ENCODE measurements at places on chromosomes 2 and 18. TPM values are rescaled to one million over a fixed set of nuclear protein-coding genes. Genes with fewer than 3 reads are reported as not detected.

ASXL3 gene
- not detected for total RNA-seq

SERPINB11 gene
- total RNA-seq: not detected

- no peak overlapping the region for H3K27ac ChIP-seq
- H3K4me3 ChIP-seq: no peak overlapping the region
- no peaks in the 10 kb centered on the region for H3K36me3 ChIP-seq
- DNase-seq: peak; percentile 62
- no peaks in the 10 kb centered on the region for H3K27me3 ChIP-seq
Observed at GRCh38 chr2:190382851-190383250, 25.3 kb upstream of the MFSD6 start.

DNA sequence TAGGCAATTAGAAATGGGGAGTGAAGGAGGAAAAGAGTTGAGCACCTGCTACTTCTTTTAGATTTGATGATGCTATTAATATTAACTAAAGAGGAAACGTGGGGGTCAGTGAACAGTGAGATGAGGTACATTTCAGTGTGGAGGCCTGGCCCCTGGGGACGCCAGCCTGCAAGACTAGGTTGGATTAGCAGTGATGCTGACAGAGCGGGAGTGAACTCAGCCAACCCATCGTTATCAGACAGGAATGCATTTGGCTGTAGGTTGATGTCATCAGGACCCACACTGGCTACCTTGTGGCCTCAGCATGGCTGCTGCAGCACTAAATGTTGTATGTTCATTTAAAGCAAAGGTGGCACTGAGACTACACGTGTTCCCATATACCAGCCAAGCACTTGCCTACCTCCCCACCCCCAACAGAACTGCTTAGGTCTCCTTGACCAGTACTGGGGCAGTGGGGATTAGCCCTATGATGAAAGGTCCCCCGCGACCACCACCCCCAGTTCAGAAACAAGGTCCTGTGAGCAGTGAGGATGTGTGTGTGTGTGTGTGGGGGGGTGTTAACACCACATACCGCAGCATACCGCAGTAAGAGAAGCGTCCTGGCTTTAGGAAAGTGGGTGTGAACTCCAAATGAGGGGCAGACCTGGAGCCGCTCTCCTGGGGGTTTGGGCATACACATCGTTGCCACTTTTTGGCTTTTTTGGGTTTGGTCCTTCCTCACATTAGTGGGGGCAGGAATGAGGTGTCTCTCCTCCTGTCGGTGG, 26.0 kb downstream of the DGKD start:
- H3K4me1 ChIP-seq: peaks cover 43% of the 10 kb centered on the region
- no peak overlapping the region for H3K4me3 ChIP-seq
- H3K27me3 ChIP-seq: no peaks in the 10 kb centered on the region
- H3K27ac ChIP-seq: no peak overlapping the region
- no peak for DNase-seq

DNA sequence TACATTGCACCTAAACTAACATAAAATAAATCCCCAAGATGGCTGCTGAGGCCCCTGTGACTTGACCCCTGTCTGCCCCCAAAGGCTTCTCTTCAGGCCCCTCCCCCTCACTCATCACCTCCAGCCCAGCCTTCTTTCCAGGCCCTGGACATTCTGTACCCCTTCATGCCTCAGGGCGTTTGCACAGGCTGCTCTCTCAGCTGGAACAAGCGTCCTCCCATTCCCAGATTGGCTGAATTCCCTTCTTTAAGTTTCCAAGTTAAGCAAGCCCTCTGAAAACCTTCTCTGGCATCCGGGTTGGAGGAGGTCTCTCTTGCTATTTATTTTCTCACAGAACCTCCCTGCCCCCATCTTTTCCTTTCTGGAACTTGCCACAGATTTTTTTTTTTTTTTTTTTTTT, 165.2 kb upstream of the BCL2L11 start:
- 0 out of 2 replicates have a peak, but pooled peaks cover 2% of the 10 kb centered on the region for H3K27me3 ChIP-seq
- no peak overlapping the region for H3K4me3 ChIP-seq
- H3K36me3 ChIP-seq: no peaks in the 10 kb centered on the region
- no peak for DNase-seq
- no peaks in the 10 kb centered on the region for H3K4me1 ChIP-seq

Measured in HepG2 (cell line).